ENCODE measurements at places on chromosomes 4 and X.

GRCh38 chr4:2331519-2332200, 69.8 kb upstream of the MXD4 start:
- DNase-seq, result no peak

- DNase-seq, result no peak
Measured at GRCh38 chr4:7189475-7190277, 2.7 kb upstream of the SORCS2 start.

- no peak for DNase-seq
Measured at GRCh38 chrX:72107320-72107719, 24.4 kb downstream of the RTL5 start.

- no peak for DNase-seq
Measured at GRCh38 chr4:132540797-132541196, 608.3 kb upstream of the PCDH10 start.

DNA sequence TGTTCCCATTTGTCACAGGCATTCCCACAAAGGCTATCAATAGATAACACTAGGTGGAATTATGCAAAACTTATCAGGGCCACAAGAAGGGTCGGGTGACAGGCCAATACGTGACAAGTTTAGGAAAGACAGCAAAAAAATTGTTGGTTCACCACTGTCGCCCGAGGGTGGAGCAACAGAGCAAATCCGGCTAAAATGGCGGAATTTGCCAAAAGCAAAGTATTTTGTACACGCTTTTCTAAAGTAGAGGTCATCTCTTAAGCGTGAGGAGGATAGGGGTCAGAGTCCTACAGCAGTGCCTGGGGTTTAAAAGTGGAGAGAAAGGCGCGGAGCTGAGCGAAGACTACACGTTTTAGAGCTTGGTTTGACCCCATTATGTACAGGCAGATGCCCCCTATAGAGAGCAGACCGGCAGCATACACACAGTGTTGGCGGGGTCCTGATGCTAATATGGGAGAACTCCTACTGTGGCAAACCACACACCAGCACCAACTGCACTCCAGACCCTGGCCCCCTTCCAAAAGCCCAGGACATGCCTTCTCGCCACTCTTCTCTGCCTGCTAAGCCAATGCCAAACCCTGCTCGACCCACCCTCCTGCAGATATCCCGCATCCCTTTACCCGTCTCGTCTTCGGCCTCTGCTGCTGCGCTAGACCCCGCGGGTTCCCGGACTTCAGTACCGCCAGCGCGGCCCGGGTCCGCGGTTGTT, 733 bp downstream of the CCNA2 start:
- DNase-seq, result peak; percentile 21

DNA sequence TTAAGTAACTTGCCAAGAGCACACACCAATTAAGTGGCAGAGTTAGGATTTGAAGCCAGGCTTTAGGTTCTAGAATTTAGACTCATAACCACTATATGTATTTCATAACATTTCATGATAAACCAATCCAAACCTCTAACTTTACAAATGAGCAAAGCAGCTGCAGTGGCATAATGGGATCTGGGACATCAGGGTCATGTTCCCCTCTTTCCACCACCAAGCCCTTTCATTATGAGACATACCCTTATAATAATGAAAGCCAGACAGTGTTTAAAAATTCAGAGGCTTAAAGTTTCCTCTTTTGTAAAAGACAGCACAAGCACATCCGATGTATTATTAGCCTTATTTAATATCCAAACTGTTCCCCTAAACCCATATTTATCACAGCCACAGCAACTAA, 28.3 kb upstream of the AMELX start:
- no peak for DNase-seq

GRCh38 chrX:11540532-11541377, 125.0 kb downstream of the ARHGAP6 start:
- DNase-seq, result no peak

- DNase-seq, result no peak
Measured at GRCh38 chr4:156390599-156391324, 437.1 kb upstream of the CTSO start.

GRCh38 chr4:172143605-172144314, 330.6 kb downstream of the GALNTL6 start:
- DNase-seq, result no peak

DNA sequence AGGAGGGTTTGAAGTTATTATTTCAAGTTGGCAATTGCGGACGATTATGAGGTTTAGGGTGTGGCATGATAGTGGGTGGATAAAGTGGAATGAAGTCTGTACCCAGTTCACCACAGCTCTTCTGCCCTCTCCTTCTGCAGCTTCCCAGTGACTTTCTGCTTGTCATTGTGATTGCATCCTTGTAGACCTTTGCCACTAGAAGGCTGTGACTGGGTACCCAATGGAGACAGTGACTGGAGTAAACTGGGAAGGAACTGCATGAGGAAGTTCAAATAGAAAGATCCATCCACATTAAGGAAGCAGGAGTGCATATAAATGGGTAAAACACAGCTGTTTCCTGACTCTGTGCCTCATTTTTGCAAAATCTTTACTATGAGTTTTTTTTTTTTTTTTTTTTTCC, 53.5 kb upstream of the SPANXN3 start:
- DNase-seq, result no peak

DNA sequence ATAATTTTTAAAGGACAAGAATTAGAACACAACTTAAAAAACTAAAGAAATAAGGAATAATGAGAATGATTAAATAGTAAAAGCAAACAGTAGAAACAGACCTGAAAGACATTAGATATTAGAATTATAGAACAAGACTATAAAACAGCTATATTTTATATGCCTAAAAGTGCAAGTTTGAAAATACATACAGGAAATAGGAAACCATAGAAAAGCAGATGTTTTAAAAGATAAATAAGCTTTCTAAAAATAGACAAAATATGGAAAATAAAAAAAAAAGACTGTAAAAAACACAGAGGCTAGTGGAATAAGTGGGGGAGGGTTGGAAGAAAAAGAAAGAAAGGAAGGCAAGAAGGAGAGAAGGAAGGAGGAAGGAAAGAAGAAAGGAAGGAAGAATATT, 407.3 kb downstream of the IDS start:
- no peak for DNase-seq

- no peak for DNase-seq
Measured at GRCh38 chr4:123121241-123121907, 199.0 kb upstream of the NUDT6 start.

DNA sequence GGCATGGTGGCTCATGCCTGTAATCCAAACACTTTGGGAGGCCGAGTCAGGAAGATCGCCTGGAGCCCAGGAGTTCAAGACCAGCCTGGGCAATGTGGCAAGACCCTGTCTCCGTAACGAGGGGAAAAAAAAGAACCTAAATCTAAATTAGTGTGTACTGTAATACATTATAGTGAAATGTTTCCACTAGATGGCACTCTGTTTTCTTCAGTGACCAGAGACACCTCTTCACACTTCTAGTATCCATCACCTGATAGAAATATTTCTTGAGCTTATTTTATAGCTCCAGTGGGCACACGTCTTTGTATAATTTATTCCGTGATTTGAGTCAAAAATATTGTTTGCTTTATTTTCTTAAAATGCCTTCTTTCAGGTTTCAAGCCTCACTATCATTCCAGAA, 600.9 kb upstream of the DIPK2B start:
- DNase-seq, result no peak

DNA sequence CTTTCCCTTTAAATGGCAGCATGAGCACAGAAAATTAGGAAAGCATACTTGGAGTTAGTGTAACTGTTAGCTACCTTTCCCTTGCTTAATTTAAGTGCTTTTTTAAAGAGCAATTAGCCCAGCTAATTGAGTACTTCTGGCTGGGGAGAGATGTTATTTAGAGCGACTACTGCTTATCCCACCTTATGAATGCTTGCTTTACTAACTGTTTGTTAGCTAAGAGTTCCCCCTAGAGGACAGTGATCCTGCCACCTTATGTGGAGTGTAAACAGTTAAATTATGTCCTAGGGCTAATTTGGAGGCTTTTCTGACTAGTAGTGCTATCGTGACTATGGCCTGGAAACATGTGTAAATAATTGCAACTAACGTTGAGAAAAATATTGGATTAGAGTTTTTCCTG, 909.4 kb downstream of the FSTL5 start:
- DNase-seq, result no peak

DNA sequence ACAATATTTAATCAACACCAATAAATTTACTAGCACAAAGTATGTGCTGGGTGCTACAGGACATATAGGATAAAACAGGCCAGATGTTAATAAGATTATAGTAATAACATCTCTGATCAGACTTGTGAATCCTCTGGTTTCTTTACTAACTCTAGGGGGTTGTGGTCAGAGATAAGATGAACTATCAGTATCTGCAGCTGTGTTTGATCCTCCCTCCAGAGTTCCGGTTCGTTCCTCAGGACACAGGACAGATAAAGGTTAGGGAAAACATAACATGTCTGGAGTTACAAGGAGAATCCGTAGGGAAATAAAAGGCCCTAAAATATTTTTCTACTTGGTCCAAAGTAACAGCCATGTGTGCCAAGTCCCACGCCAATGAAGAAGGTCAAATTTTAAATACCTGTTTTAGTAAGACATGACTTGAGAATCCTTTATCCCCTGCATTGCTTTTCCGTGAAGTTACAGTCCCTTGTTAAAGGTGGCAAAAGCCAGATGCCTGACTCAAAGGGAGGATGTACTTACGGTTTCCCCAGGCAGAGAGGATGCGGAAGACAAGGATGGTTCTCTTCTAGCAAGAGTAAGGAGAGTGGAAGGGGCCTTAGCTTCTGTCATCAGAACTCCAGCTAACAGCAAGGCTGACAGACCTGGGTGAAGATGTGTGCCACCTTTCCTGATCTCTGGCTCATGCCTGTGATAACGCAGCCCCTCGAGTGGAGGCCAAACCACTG, 44.4 kb downstream of the KIAA0232 start:
- DNase-seq, result no peak

- no peak for DNase-seq
Measured at GRCh38 chr4:94251094-94251493, 43.4 kb downstream of the SMARCAD1 start.

DNA sequence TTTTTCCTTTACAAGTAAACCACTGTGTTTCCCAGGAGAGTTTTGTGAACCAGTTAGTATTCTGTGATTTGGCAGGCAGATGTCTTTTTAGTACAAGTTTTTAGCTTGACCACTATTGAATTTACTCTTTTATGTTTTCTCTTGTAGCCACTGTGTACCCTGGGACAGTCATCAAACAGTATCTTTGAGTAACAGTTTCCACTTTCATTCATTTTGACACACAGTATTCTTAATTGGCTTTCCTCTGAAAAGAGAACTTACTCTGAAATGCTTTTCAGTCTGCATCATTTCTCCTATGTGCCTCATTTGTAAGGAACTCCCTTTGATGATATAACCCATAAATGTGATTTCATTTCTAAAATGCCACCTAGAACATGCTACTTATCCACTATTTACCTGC, 476.5 kb downstream of the PDGFC start:
- no peak for DNase-seq

GRCh38 chrX:46733226-46733625, 25.7 kb downstream of the SLC9A7 start:
- DNase-seq, result no peak

- no peak for DNase-seq
Measured at GRCh38 chr4:26372525-26373172, 51.8 kb downstream of the RBPJ start.

- no peak for DNase-seq
Measured at GRCh38 chr4:40980318-40980883, 230.6 kb downstream of the NSUN7 start.

DNA sequence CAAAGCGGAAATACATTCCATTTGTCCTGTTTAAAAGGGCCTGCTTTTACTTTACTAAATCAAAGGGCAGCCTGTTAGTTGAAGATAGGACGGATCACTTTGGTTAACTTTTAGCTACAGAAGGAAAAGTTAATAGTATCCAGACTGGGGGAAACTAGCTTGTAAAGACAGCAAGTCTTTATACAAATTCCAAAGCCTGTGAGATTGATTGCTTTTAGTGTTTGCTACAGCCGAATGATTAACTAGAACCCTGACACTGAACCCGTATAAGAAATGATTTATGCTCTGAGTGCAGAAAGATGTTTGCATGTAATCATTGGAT, 93.4 kb downstream of the FRAS1 start:
- no peak for DNase-seq

DNA sequence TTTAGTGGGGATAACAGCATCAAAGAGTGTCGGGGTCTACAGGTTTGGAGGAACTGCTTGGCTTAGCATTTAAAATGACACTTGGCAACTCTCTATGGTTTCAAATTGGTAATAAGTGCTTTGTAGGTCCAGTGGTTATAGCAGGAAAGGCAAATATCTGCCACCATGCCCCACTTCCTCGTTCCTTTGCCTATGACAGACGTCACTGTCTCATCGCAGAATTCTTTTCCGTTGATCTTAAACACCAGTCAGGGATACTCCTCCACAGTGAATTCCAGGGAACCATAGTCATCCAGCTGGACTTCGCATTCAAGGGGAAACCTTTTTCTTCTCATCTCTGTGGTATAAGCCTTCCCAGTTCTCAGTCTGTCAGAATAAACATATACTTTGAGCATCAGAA, 319.1 kb downstream of the GPAT3 start:
- DNase-seq, result no peak

GRCh38 chr4:17260166-17260907, 251.6 kb downstream of the QDPR start:
- no peak for DNase-seq

DNA sequence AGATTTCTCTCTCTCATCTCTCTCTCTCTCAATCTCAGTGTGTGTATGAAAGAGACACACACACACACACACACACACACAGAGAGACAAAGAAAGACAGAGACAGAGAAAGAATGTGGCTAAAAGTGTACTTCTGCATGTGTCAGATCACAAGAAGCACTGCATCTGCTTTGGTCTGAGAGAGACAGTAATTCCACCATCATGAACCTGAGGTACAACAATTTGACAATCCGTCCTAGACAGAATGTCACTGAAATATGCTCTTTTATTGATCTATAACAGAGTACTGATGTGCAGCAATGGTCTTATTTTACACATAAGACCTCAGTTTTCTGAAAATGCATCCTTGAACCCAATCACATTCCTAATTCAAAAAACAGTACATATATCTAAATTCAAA, 576.2 kb upstream of the SMIM31 start:
- no peak for DNase-seq

DNA sequence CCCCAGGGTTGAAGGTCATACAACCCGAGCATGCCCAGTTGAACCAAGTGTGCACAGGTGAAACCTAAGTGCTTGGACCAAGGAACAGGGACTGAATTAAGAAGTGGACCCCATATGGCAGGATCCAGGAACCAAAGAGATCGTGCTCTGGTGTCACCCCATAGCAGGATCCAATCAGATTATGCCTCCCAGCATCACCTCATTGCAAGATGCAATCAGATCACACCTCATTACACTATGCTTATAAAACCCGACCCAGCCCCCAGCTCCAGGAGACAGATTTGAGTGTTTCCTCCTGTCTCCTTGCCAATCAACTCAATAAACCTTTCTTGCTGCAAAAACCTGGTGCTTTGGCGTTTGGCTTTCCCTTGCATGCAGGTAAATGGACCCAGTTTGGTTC, 37.6 kb downstream of the EFHC2 start:
- DNase-seq, result no peak

- DNase-seq, result no peak
Measured at GRCh38 chr4:119050527-119051090, 85.0 kb upstream of the MYOZ2 start.

DNA sequence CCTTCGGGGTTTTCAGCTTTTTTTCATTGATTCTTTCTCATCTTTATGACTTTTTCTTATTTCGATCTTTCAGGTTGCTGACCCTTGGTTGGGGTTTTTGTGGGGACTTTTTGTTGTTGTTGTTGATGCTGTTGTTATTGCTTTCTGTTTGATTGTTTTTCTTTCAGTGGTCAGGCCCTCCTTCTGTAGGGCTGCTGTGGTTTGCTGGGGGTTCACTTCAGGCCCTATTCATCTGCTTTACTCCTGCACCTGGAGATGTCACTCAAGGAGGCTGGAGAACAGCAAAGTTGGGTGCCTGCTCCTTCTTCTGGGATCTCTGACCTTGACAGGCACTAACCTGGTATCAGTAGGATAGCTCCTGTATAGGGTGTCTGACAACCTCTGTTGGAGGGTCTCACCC, 39.9 kb upstream of the PCDH18 start:
- no peak for DNase-seq
